ENCODE measurements at places on chromosomes 2 and 18.

DNA sequence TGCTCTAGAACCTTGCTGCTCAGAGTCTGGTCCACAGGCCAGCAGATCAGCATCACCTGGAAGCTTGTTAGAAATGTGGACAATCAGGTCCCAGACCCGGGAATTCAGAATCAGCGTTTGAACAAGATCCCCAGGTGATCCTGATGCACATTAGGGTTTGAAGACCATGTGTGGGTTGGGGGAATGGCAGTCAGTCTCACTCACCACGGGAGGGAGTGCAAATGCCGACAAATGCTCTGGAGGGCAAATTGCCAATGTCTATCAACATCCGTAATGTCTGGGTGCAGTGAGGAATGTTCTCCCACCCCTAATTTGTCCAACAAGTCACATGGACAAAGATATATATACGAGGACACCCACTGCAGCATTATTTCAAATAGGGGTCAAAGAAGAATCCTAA lies 34.5 kb downstream of the INPP5D start:
- DNase-seq, result no peak

DNA sequence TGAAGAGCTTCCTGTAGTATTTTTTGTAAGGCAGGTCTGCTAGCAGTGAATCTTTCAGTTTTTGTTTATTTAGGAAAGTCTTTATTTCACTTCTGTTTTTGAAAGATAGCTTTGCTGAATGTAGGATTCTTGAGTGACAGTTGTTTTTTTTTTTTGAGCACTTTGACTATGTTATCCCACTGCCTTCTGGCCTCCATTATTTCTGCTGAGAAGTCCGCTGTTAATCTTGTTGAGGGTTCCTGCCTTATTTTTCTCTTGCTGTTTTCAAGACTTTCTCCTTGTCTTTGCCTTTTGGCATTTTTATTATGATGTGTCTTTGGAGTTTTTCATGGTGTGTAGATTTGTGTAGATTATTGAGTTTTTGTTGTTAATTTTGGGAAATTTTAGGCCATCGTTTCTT lies 21.9 kb downstream of the RBFA start:
- DNase-seq, result no peak

DNA sequence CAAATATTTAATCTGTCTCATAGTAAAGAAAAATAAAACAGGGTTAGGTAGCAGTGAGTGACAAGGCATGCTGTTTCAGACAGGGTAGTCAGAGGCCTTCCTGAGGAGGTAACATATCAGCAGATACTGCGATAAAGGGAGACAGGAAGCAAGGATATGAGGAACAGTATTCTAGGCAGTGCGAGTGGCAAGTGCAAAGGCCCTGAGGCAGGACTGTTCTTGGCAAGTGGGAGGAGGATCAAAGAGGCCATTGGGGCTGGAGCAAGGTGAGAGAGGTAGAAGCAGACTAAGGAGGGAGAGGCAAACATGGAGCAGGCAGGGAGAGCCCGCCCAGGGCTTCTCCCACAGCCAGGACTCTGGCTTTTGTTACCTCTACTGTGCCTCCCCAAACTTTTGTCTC lies 33.6 kb downstream of the GAD1 start:
- DNase-seq, result no peak

DNA sequence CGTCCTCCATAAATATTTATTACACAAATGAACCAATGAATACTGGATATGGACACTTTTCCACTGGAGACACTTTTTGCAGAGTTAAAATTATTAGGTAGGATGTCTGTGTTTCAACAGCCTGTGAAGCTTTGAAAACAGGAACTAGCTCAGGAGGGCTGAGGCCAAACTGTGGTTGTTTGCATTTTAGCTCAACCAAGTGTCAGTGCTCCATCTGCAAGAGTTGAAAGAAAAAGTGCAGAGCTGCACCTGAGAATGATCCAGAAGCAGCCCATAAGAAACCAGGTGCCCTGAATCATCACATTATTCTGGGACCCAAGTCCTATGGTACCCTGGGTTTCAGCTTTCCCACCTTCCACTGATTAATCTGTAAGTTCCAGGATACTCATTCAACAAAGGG lies 180.4 kb downstream of the TRIB2 start:
- DNase-seq, result no peak

DNA sequence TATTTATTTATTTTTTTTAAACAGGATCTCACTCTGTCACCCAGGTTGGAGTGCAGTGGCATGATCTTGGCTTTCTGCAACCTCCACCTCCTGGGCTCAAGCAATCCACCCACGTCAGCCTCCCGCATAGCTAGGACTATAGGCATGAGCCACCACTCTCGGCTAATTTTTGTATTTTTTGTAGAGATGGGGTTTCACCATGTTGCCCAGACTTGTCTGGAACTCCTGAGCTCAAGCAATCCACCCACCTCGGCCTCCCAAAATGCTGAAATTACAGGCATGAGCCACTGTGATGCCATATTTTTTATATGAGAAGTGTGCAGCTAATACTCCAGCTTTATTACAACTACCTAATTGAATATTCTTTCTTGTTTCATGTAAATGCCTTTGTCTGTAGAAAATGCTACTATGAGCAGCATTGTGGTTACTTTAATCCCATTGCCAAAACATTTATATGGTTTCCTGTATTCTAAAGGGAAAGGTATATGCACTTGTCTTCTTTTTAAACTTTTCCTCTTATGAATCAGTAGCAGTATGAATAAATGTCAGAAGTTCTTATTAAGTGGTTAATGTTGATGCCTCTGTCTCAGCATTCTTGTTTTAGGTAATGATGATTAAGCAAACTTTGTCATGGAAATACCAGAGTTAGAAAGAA lies 9.5 kb upstream of the BCL2L11 start:
- peak; percentile 30 for DNase-seq

GRCh38 chr2:217669831-217670230 lies 333.0 kb downstream of the TNS1 start:
- no peak for DNase-seq

GRCh38 chr18:33751613-33752221 lies 173.7 kb downstream of the ASXL3 start:
- DNase-seq, result no peak

GRCh38 chr2:72127401-72128058 lies 20.1 kb downstream of the CYP26B1 start:
- peak; percentile 4 for DNase-seq

DNA sequence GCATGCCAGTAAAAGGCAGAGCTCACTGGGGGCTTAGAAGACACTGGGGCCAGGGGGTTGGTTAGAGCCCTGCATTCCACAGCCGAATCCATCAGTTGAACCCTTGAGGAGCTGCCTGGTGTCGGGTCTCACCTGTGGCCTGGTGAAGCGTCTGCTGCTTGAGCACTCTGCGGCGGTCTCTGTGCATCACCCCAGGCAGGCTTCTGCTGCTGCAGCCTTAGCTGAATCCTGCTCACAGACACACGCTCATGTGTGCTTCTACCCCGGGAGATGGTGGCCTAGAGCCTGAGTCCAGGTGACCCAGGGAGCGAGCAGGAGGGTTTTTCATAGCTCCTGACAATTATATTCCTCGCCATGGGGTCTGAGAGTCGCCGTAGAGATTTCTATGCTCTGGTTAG lies 192.1 kb downstream of the MGAT5 start:
- no peak for DNase-seq

DNA sequence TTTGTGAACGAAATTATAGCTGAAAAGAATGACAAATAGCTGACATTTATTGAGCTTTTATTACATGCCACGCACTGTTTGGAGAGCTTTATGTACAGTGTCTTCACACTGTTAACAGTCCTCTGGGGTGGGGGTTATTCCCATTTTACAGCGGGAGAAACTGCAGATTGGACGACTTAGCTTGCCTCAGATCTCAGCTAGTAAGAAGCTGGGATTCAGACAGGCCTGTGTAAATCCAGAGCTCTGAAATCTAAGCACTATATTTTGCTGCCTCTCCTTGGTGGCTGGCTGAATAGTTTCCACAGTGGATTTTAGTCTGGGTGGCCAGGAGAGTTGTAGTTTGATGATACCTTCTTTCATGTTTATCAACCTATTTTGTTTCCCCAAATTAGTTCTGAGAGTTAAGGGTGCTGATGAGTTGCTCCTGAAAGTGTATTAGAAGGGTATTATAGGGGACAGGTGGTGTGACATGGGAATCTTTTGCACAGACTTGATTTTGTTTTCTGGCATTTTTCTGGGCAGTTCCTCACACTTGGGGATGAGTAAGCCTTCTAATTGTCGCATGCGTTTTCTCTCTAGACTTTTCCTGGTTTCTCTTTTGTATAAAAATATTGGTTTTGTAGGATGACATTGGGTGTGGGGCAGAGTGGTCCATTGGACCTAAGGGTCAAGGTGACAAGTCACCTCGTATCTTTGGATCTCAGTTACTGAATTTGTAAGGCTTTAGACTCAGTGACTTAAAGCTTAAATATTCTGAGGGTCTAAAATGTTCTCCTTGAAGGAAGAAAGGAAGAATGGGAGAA lies 1.5 kb downstream of the ACSL3 start:
- DNase-seq, result no peak

- DNase-seq, result no peak
Observed at GRCh38 chr2:37648331-37649011, 23.0 kb downstream of the CDC42EP3 start.

GRCh38 chr18:5159080-5159479 lies 38.0 kb downstream of the AKAIN1 start:
- no peak for DNase-seq

DNA sequence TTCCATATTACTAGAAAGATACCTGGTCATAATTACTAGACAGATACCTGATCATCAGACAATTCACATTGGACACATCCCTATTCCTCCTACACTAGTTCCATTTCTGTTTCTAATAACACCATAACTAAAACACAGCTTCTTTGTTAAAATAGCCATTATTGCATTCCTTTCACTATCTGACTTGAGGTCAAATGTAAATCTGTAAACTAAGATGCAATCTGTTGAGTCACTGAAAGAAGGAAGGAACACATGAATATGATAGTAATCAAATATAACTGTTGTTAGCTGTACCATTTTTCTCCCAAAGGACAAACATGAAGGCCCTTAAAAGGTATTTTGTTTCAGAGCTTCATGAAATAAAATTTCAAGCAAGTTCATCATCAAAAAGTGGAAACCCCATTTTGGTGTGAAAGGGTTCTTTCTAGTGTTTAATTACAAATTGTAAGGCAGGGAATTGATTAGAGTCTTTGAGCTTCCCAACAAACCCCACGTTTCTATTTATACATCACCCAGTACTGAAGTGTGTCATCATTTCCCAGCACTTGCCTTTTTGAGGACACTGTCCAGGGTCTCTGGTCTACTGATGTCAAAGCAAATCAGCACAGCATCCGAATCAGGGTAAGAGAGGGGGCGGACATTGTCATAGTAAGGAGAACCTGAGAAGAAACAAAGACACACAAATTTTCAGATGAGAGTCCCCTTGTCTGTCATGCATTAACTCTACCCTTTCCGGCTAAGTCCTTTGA lies 13.0 kb downstream of the RND3 start:
- no peak for DNase-seq

- DNase-seq, result no peak
Observed at GRCh38 chr18:25244170-25244569, 107.8 kb downstream of the ZNF521 start.

All from stimulated activated CD4-positive, alpha-beta T cell treated with anti-CD3 and anti-CD28 coated beads, Interleukin-2, amount 100 ng/mL, for 24 hours (primary cell).